ENCODE measurements at places on chromosomes 16 and 17. TPM values are rescaled to one million over a fixed set of nuclear protein-coding genes. Genes with fewer than 3 reads are reported as not detected.

Gene C16orf96
- 0.38 TPM for total RNA-seq

Gene AATK
- total RNA-seq, result 0.54 TPM

Gene GRAPL
- not detected for total RNA-seq

Gene CCL14
- total RNA-seq, result not detected

Gene GPR142
- not detected for total RNA-seq

Gene LHX1
- 11.8 TPM for total RNA-seq

Gene RPL23
- 1,087 TPM for total RNA-seq

DNA sequence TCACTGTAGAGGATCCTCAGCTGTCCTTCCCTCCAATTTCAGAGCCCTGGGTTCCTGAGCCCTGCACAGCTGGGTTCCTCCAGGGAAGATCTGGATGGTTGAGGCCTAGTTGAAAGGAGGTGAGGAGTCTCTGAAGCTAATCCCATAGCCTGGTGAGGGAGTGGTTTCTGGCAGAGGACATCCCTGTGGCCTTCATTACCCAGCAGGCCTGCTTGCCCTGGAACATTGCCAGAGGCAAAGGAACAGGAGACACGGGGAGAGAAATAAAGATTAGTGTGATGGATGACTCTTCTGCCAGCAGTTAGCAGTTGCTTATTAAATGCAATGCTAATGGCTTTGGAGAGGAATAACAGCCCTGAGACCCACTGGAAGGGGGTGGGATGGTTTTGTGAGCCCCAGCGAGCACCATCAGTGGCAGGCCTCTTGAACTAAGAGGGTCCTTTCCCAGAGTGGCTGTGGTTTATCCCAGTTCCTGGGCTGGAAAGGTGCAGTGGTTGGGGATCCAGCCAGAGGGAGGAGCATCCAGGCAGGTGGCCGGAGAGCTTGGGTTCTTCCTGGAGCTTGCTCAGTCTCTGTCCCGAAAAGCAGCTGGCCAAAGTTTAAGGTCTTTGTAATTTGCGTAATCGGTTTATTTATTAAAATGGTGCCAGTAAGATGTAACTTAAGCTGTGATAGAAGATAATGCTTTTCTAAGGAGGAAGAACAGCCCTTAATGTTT is 209.7 kb downstream of the CCDC182 start:
- peaks cover 10% of the 10 kb centered on the region for H3K4me1 ChIP-seq
- H3K36me3 ChIP-seq, result no peaks in the 10 kb centered on the region
- H3K27me3 ChIP-seq, result no peaks in the 10 kb centered on the region
- no peak overlapping the region for H3K4me3 ChIP-seq
- no peak overlapping the region for H3K27ac ChIP-seq

- no peak overlapping the region for H3K4me3 ChIP-seq
- no peak overlapping the region for H3K27ac ChIP-seq
- no peaks in the 10 kb centered on the region for H3K27me3 ChIP-seq
Observed at GRCh38 chr17:64177311-64178010, 47.5 kb upstream of the ERN1 start.

DNA sequence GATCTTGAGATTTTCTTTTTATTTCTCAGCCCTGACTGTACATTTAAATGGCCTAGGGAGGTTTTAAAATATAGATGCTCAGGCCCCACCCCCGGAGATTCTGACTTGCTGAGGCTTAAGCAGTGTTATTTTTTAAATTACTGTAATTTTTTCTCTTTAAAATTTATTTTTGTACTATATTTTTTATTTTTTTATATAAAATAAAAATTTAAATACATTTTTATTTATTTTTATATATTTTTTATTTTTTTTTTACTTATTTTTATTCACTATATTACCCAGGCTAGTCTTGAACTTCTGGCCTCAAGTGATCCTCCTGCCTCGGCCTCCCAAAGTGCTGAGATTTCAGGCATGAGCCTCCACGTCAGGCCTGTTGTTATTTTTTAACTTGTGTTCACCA is 83.3 kb downstream of the KATNIP start:
- H3K4me3 ChIP-seq, result no peak overlapping the region
- no peaks in the 10 kb centered on the region for H3K27me3 ChIP-seq
- no peak for DNase-seq
- no peak overlapping the region for H3K27ac ChIP-seq
- no peaks in the 10 kb centered on the region for H3K4me1 ChIP-seq

- H3K27ac ChIP-seq, result no peak overlapping the region
- no peak for DNase-seq
- H3K4me3 ChIP-seq, result no peak overlapping the region
- no peaks in the 10 kb centered on the region for H3K27me3 ChIP-seq
Observed at GRCh38 chr16:59500601-59501000, 766.5 kb upstream of the GOT2 start.

- peaks cover 21% of the 10 kb centered on the region for H3K36me3 ChIP-seq
- peaks cover 4% of the 10 kb centered on the region for H3K4me1 ChIP-seq
- peak overlapping the region; percentile 95 for H3K4me3 ChIP-seq
- peak; percentile 18 for DNase-seq
- H3K27me3 ChIP-seq, result no peaks in the 10 kb centered on the region
- peak overlapping the region; percentile 97 for H3K27ac ChIP-seq
Observed at GRCh38 chr17:30477774-30478115, 537 bp downstream of the GOSR1 start.

DNA sequence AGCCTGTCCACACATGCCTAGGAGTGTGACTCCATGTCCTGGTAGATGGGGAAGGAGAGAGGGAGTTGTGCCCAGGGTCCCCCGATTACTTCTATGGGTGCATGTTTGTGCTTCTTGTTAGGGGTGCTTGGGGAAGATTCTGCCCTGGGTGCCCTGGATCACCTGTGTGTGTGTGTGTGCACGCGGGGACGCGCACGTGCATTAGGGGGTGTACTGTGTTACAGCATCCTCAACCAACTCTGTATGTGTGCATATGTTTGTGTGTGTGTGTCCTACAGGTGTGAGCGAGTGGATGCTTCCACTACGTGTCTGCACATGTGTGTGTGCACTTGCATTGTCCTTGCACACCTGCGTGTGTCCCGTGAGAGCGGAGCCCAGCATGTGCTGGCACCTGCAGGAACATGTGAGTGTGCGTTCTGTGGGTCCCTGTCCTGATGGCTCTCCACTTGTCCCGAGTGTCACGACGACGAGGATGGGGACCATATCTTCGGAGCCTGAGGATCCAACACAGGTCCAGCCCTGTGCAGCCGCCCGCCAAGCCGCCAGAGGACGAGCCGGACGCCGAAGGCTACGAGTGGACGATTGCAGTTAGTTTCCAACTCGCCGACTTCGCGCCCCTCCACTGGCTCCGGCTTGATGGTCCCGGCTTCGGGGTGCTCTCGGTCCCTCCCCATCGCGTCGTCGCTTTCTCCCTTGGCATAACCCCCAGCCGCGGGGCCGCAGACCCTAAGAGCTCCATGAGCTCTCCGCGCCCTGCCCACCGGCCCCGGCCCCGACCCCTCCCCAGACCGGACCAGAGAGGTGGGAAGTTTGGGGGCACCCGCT is 6.0 kb upstream of the TBC1D3B start:
- no peaks in the 10 kb centered on the region for H3K36me3 ChIP-seq
- peaks cover 11% of the 10 kb centered on the region for H3K4me1 ChIP-seq
- no peak overlapping the region for H3K27ac ChIP-seq
- DNase-seq, result no peak

DNA sequence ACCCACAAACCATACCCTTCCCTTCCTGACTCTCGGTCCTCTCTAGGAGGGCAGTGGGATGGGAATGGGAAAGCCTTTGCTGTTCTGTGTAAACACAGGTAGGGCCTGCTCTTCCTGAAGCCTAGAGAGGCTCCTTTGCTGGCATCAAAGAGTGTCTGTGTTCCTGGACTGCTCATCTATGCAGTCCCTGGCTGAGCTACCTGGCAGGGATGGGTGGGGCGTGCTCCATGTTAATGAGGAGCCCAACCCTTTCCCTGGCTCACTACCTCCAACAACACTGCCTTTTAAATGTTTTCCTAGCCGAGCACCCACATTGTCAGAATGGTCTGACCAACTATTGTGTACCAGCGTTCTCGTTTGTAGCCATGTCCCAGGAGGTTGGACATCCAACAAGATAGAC is 26.6 kb upstream of the NAGLU start:
- H3K27me3 ChIP-seq, result no peaks in the 10 kb centered on the region
- H3K36me3 ChIP-seq, result peaks cover 18% of the 10 kb centered on the region
- H3K27ac ChIP-seq, result no peak overlapping the region
- no peak for DNase-seq
- H3K4me1 ChIP-seq, result no peaks in the 10 kb centered on the region

- H3K4me1 ChIP-seq, result no peaks in the 10 kb centered on the region
- no peaks in the 10 kb centered on the region for H3K36me3 ChIP-seq
Observed at GRCh38 chr17:2366747-2367494, 29.6 kb downstream of the SGSM2 start.

GRCh38 chr17:39915559-39915958 is 2.9 kb downstream of the GSDMB start:
- no peak overlapping the region for H3K4me3 ChIP-seq
- peaks cover 9% of the 10 kb centered on the region for H3K36me3 ChIP-seq
- no peaks in the 10 kb centered on the region for H3K4me1 ChIP-seq
- H3K27me3 ChIP-seq, result no peaks in the 10 kb centered on the region
- DNase-seq, result no peak

DNA sequence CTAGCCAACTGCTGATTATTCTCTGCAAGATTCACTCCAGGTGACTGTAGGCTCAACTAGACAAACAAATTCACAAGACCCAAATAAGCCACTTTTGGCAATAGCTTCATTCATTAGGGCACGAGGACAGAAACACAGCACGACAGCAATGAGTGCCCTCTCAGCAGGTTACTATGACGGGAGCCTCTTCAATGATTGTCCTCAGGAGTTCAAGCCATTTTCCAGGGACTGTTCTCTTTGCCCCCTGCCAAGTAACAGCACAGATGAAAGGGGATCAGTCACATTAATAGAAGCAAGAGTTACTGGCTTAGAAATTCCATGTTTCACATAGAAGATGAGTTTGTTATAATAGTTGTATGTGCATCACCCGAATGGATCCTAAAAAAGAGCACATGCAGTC is 712.2 kb downstream of the CDH8 start:
- DNase-seq, result no peak
- H3K4me1 ChIP-seq, result no peaks in the 10 kb centered on the region
- H3K36me3 ChIP-seq, result no peaks in the 10 kb centered on the region
- H3K4me3 ChIP-seq, result no peak overlapping the region
- no peak overlapping the region for H3K27ac ChIP-seq

GRCh38 chr17:22492331-22492730 is 800.0 kb downstream of the KCNJ18 start:
- H3K27ac ChIP-seq, result no peak overlapping the region
- H3K4me3 ChIP-seq, result no peak overlapping the region
- H3K4me1 ChIP-seq, result no peaks in the 10 kb centered on the region
- no peaks in the 10 kb centered on the region for H3K27me3 ChIP-seq
- no peaks in the 10 kb centered on the region for H3K36me3 ChIP-seq

- no peak overlapping the region for H3K4me3 ChIP-seq
- peaks cover 12% of the 10 kb centered on the region for H3K4me1 ChIP-seq
- H3K27me3 ChIP-seq, result no peaks in the 10 kb centered on the region
- no peaks in the 10 kb centered on the region for H3K36me3 ChIP-seq
- peak; percentile 14 for DNase-seq
Observed at GRCh38 chr17:67829331-67829730, 4.0 kb downstream of the BPTF start.

DNA sequence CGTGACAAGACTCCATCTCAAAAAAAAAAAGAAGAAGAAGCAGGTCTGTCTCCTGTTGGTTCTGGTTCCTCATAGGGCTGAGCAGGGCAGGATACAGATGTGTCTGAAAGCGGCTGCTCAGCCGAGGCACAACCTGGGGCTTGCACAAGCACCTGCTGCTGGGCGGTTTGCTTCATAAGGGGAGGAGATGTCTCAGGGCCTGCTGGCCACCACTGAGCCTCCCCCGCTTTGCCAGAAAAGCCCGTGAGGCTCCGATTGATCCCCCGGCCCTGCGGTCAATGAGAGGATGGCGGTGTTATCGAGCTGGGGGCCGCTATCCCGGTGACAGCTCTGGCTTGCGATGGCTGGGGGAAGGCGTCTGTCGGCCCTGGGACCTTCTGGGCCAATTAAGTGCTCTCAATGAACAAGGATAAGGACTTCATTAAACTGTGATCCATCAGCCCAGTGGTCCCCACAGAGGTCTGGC is 162.0 kb downstream of the SDK2 start:
- no peak overlapping the region for H3K4me3 ChIP-seq
- DNase-seq, result no peak
- no peaks in the 10 kb centered on the region for H3K4me1 ChIP-seq
- no peaks in the 10 kb centered on the region for H3K36me3 ChIP-seq

Data from astrocyte (in vitro differentiated cells and primary cell).